ENCODE measurements at places on chromosomes 12 and 14. TPM values are rescaled to one million over a fixed set of nuclear protein-coding genes. Genes with fewer than 3 reads are reported as not detected.

DNA sequence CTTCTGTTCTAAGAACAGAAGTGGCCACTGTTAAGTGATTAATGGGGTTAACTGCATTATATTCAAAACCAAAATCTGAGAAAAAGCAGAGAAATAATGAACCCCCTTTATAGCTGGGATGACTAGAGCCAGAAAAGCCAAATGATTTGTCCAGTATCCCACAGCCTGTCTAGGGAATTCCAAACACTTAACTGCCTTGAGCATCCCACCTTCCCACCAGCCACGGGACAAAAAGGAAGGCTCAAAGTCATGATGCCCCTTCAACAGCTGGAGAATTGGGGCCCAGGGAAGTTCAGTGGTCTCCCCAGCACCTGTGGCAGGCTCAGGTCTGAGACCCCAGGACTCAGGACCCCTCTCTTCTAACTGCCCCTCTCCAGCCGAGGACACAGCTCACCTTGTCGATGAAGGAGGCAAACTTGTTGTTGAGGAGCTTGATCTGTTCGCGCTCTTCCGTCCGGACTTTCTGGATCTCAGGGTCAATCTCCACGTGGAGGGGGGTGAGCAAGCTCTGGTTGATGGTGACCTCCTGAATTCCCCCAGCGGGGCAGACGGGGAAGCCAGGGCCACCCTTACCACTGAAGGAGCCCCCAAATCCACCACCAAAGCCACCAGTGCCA is 605 bp downstream of the KRT4 start:
- no peak for DNase-seq

- no peak for DNase-seq
These were observed 15.0 kb upstream of the MAPKAPK5 start for GRCh38 chr12:111826992-111827391.

GRCh38 chr12:42386308-42386707 is 60.3 kb downstream of the PPHLN1 start:
- DNase-seq, result no peak

- DNase-seq, result no peak
These were observed 628.6 kb downstream of the NRXN3 start for GRCh38 chr14:78798757-78799156.

DNA sequence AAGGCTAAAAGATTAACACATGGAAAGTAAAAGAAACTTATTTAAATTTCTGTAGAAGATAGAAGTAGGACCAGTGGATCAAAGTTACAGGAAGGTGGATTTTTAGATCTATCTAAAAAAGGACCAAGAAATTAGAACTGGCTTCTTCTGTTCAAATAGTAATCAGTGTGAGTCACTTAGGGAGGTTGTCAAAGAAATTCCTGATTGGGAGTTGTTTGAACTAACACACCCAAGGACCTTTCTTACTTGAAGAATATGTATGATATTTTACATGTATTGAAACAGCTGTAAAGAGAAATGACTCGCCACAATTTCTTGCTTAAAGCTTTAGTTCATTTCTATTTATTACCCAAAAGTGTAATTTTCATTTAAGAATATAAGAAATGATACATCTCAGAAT is 256.9 kb downstream of the RAD51B start:
- DNase-seq, result no peak

DNA sequence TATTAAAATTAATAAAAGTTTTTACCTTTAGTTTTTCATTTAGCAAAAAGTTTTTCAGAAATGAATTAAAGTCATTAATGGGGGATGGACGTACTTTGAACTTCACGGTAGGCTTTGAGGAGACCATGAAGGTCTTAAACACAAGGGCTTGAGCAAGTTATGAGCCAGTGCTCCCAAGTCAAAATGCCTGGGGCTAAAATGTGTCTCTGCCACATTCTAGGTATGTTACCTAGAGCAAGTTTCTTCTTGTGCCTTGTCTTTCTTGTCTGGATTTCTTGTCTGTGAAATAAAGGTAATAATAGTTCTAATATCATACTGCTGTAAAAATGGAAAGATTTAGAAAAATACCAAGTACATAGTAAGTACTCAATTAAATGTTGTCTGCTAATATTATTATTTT is 132.7 kb upstream of the USP15 start:
- no peak for DNase-seq

DNA sequence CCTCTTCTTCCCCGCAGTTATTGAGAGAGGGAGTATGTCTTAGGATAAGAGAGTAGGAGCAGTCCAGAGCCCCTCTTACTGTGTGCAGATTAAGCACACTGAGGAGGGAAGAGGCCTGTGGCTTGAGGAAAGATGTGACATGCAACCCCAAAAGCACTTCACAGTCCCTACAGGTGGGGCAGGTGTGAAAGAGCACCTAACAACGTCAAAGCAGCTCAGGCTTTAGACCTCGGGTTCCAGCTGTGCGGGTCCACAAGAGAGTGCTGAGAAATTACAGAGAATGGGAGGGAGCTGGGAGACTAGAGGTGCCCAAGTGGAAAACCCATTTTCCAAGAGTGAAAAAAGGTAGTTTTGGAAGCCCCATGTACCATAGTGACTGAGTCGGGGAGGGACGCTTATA is 127.6 kb downstream of the SLC25A47 start:
- no peak for DNase-seq

Gene PCNX1
- 67.0 TPM for total RNA-seq

Gene ADAM21
- total RNA-seq, result not detected

Gene ABCD2
- total RNA-seq, result 0.68 TPM
